ENCODE measurements at places on chromosomes 7 and 10.

DNA sequence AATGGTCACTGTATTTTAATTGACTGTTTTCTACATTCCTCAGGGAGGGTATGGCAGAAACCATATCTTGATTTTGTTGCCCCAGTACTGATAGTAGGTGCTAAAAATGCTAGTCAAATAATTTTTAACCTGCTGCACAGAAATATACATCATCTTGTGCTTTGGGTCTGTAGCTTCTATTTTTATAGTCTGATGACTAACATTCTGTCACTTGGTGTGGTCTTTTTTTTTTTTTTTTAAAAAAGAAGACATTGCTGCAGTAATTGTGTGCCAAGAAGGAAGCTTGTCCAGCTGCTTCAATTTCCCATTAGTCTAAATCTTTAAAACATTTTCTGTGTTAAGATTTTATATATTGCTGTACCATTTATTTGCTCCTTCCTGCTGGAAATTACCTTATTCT, 83.6 kb downstream of the ICA1 start:
- DNase-seq: no peak

GRCh38 chr10:131085091-131085860, 226.2 kb downstream of the TCERG1L start:
- no peak for DNase-seq

DNA sequence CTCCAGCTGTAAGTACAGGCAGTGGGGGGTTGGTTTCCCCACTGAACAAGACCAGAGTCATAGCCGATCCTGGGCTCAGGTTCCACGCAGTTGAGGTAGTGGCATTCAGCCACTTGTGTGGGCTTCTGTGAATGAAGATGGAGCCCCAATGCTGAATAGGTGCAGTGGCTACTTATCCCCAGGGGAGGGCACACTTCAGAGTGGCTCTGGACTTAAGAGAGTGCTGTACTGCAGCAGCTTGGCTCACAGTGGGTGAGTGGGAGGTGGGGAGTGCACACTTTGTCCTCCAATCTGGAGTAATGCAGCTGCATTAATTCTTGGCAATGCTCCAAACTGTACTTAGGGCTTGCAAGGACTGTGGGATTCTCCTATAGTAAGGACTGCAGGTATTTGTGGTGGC, 81.9 kb downstream of the BUB3 start:
- DNase-seq: no peak

GRCh38 chr10:42952349-42952748, 124.5 kb upstream of the RET start:
- DNase-seq: no peak

DNA sequence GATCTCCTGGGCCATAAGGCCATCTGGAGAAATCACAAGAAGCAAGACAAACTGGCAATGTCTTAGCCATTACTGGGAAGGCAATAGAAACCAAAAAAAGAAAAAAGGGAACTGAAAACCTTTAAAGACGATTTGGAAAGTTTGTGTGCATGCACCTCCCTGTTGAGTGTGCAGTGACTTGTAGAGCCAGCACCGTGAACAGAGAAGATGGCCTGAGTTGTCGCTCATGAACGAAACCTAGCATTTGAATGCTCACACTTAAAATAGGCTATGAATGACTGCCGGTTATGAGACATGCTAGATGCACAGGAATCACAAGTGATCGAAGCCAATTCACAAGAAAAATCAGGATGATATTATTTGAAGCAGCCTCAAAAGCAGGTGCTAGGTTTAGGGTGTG, 151.3 kb upstream of the ADO start:
- DNase-seq: no peak

GRCh38 chr10:79393924-79394610, 46.8 kb downstream of the PPIF start:
- DNase-seq: no peak
